ENCODE measurements at places on chromosomes 16 and 17. TPM values are rescaled to one million over a fixed set of nuclear protein-coding genes. Genes with fewer than 3 reads are reported as not detected.

GRCh38 chr17:74010903-74011302, 192.6 kb upstream of the RPL38 start:
- peaks cover 70% of the 10 kb centered on the region for H3K27me3 ChIP-seq
- no peak overlapping the region for H3K4me3 ChIP-seq
- no peak overlapping the region for H3K27ac ChIP-seq

- no peaks in the 10 kb centered on the region for H3K27me3 ChIP-seq
- no peak overlapping the region for H3K4me3 ChIP-seq
- no peak overlapping the region for H3K27ac ChIP-seq
- no peaks in the 10 kb centered on the region for H3K36me3 ChIP-seq
- DNase-seq, result peak; percentile 72
These were observed 2.6 kb downstream of the GPR179 start for GRCh38 chr17:38341035-38341721.

- no peak overlapping the region for H3K4me3 ChIP-seq
- peaks cover 98% of the 10 kb centered on the region for H3K36me3 ChIP-seq
- no peak for DNase-seq
- H3K27me3 ChIP-seq, result no peaks in the 10 kb centered on the region
These were observed 67.9 kb downstream of the ZZEF1 start for GRCh38 chr17:4074831-4075495.

DNA sequence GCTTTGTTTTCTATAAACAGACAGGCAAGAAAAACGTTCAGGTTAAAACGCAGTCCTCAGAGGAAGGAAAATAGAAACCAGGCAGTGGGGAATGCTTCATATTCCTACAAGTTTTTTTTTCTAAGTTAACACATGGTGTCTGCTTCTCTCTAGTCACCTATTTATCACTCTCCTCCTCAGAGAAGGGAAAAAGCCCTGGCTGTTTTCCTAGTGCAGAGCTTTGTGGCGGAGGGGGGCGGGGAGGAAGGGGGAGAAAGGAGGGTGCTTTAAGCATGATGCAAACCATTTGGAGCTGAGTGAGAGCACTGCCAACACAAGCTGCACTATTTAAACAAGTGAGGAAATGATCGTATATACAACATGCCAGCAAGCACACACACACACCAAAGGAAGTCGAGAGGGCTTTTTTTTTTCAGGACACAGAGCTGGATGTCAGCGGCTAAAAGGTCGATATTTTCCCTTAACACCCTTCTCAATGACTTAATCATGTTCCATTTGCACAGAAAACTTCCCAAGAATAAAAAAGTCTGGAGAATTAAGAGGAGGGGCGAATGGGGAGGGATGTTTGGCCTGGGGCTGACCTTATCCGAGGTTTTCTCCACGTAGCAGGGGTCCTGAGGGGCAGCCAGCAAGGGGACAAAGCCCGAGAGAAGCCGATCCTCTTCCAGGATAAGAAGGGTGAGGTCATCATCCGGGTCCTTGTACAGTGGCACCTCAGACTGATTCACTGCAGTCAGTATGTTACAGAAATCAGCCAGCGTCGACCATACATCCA, 117.4 kb downstream of the HIC1 start:
- H3K4me1 ChIP-seq, result peaks cover 77% of the 10 kb centered on the region
- H3K27ac ChIP-seq, result peak overlapping the region; percentile 52
- no peaks in the 10 kb centered on the region for H3K27me3 ChIP-seq
- H3K36me3 ChIP-seq, result peaks cover 26% of the 10 kb centered on the region
- peak overlapping the region; percentile 13 for H3K4me3 ChIP-seq

DNA sequence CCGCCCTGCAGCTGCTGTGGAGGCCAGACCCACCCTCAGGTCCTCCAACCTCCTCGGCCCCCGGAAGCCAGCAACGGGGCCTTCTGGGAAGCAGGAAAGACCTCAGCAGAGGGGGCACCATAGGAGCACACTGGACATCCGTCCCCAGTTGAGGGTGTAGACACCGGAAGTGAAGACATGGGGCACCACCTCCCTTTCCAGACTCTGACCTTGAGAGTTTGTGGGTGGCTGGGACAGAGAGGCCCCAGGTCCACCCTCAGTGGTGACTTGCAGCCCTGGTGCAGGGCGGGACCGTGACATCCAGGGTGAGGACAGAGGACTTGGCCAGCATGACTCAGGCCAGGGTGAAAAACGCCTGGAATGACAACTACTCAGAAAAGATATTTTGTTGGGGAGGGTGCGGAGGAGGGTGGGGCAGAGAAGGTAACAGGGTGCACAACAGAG, 19.9 kb downstream of the CEP295NL start:
- DNase-seq, result peak; percentile 75
- peak overlapping the region; percentile 14 for H3K4me3 ChIP-seq
- H3K36me3 ChIP-seq, result no peaks in the 10 kb centered on the region

- no peak for DNase-seq
- H3K27ac ChIP-seq, result no peak overlapping the region
- peaks cover 20% of the 10 kb centered on the region for H3K4me1 ChIP-seq
- no peaks in the 10 kb centered on the region for H3K27me3 ChIP-seq
These were observed 23.5 kb upstream of the NXPH3 start for GRCh38 chr17:49552070-49552751.

DNA sequence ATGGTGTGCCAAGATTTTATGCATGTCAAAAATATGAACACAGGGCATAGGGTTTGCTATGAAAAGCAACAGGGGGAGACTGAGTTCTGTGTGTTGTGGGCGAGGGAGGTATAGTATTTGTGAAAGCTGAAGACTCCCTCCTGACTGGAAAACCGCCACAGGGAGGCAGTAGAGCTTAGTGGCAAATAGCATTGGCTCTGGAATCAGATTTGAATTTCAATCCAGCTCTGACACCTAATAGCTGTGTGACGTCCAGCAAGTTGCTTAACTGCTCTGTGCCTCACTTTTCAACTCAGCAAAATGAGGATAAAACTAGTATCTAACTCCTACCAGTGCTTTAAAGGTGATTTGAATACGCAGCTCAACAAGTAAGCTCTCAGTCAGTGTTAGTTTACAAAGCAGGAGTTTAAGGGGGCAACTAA, 22.0 kb downstream of the KPNA2 start:
- H3K27me3 ChIP-seq, result no peaks in the 10 kb centered on the region
- no peak overlapping the region for H3K27ac ChIP-seq
- no peak for DNase-seq

DNA sequence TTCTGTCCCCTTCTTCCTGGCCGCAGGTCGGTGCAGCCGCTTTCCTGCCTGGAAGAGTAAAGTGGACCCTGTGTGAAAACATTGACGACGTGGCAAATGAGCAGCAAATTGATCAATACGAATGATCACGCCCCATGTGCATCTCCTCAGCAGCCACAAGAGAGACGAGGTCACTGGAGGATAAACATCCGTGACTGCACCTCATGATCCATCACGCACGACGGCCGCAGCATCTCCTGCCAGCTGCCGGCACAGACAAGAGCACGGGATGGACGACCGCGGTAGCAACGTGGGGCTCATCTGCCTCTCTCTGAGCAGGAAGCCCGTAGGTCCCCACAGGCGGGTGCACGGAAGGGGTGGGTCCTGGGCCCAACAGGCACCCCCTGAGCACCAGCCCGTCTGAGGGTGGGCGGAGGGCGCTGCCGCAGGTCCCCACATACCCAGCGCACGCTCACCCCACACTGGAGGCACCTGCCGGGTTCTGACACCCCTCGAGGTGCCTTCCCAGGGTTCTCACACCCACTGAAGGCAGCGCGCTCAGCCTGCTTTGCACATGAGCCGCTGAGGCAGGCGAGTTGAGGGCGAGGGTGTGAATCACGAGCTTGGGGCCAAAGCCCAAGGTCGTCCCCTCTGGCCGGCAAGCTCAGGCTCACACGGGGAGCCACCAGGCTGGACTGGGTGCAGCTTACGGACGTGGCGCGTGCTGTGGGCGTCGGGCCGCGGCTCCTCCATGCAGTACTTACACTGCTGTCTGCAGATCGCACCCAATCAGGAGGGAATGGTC, 12.3 kb upstream of the CDH15 start:
- H3K27me3 ChIP-seq, result no peaks in the 10 kb centered on the region
- peaks cover 30% of the 10 kb centered on the region for H3K4me1 ChIP-seq
- no peak overlapping the region for H3K27ac ChIP-seq
- no peaks in the 10 kb centered on the region for H3K36me3 ChIP-seq
- no peak overlapping the region for H3K4me3 ChIP-seq

- no peak overlapping the region for H3K4me3 ChIP-seq
- DNase-seq, result no peak
- no peaks in the 10 kb centered on the region for H3K36me3 ChIP-seq
- H3K27me3 ChIP-seq, result no peaks in the 10 kb centered on the region
- no peaks in the 10 kb centered on the region for H3K4me1 ChIP-seq
These were observed 185.5 kb downstream of the WWOX start for GRCh38 chr16:78284957-78285434.

DNA sequence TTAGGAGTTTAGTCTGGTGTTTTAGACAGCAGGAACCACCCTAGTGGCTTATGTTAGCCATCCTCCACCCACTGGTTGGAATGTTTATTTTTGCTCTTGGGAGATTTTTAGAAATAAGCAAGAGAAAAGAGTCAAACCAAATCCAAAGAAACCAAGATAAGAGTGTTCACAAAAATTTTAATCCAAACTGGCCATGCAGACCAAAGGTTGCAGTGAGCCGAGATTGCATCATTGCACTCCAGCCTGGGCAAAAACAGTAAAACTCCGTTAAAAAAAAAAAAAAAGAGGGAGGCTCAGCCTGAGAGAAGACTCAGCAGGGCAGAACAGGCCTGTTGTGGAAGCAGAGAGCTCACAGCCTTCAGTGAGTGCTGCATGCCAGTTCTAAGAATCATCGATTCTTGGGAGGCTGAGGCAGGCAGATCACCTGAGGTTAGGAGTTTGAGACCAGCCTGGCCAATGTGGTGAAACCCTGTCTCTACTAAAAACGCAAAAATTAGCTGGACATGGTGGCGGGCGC, 12.2 kb upstream of the C16orf54 start:
- H3K27me3 ChIP-seq, result peaks cover 3% of the 10 kb centered on the region
- no peaks in the 10 kb centered on the region for H3K4me1 ChIP-seq
- no peak overlapping the region for H3K4me3 ChIP-seq
- no peak overlapping the region for H3K27ac ChIP-seq
- H3K36me3 ChIP-seq, result no peaks in the 10 kb centered on the region
- DNase-seq, result no peak

DNA sequence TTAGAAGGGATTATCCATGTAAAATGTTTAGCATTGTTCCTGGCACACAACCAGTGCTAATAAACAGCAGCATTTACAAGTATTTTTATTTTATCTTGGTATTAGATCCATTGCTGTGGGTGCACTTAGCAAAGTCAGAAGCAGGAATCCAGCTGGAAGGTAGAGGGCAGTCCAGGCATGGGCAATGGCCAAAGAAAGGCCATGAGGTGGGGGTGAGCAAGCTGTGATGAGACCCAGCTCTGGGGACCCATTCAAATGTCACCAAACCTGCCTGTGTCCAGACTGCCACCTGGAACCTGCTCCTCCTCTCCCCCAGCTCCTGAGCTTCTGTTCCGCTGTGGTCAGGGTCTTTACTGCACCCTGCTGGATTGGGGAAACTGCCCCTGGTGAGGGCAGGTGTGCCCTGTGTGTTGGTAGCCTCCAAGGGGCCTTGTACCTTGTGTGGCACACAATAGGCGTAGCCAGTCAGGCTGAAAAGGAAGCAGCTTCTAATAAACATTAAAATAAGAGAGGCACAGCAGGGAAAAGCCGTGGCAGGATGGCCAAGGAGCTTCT, 118.0 kb upstream of the CRHR1 start:
- no peak overlapping the region for H3K4me3 ChIP-seq
- H3K36me3 ChIP-seq, result no peaks in the 10 kb centered on the region
- no peak for DNase-seq
- no peaks in the 10 kb centered on the region for H3K27me3 ChIP-seq
- H3K27ac ChIP-seq, result no peak overlapping the region

- no peak overlapping the region for H3K4me3 ChIP-seq
- H3K36me3 ChIP-seq, result no peaks in the 10 kb centered on the region
- peaks cover 6% of the 10 kb centered on the region for H3K4me1 ChIP-seq
These were observed 14.4 kb downstream of the SDR42E1 start for GRCh38 chr16:81996664-81997509.

DNA sequence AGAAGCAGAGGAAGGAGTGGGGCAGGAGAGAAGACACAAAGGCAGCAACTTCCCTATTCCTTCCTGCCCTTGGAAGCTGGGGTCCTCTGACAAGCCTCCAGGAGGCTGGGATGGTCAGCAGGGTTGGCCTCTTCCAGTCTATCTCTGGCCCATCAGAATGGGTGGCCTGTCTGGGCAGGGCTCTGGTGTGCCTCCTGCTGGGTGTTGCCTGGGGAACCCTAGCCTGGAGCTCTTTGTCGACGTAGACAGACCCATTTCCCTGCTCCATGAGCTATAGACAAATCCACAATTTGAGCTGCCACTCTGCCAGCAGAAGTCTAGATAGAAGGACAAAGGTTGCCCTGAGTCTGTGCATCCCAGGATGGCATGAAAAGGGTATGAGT, 11.4 kb downstream of the IGFBP4 start:
- H3K4me3 ChIP-seq, result no peak overlapping the region
- DNase-seq, result no peak
- H3K36me3 ChIP-seq, result peaks cover 77% of the 10 kb centered on the region
- no peak overlapping the region for H3K27ac ChIP-seq

DNA sequence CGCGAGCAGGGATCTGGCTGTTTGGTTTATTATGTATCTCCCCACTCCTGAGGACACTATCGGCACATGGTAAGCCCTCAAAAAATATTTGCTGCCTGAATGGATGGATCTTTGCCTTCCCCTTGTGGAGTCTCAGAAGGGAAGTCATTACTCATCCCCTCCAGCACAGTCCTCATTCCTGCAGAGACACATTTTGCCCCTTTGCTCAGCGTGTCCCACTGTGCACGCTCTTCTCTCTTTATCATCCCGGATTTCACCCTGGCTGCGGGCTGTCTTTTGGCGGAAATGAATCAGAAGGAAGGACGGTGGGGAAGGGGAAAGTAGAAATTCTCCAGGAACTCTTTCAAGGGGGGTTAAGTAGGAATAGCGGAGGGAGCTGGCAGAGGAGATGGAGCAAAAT, 125.2 kb upstream of the CDC42EP4 start:
- DNase-seq, result no peak
- no peaks in the 10 kb centered on the region for H3K36me3 ChIP-seq
- H3K27ac ChIP-seq, result no peak overlapping the region

- H3K36me3 ChIP-seq, result no peaks in the 10 kb centered on the region
- H3K27me3 ChIP-seq, result peaks cover 37% of the 10 kb centered on the region
These were observed 250.3 kb downstream of the FOXL1 start for GRCh38 chr16:86828653-86829052.

- no peak for DNase-seq
- H3K4me1 ChIP-seq, result peaks cover 4% of the 10 kb centered on the region
- H3K36me3 ChIP-seq, result no peaks in the 10 kb centered on the region
These were observed at the start of gene ITGAX for GRCh38 chr16:31354394-31355291. ITGAX (plus strand) TSS chr16:31355176; CDS start chr16:31355255, 79 bp downstream.

- H3K36me3 ChIP-seq, result no peaks in the 10 kb centered on the region
- no peaks in the 10 kb centered on the region for H3K27me3 ChIP-seq
- DNase-seq, result peak; percentile 43
- H3K4me1 ChIP-seq, result peaks cover 17% of the 10 kb centered on the region
These were observed 185.1 kb downstream of the CDK5R1 start for GRCh38 chr17:32671896-32672295.

GRCh38 chr16:59220011-59220410, 485.9 kb upstream of the GOT2 start:
- DNase-seq, result no peak
- H3K4me3 ChIP-seq, result no peak overlapping the region
- H3K36me3 ChIP-seq, result no peaks in the 10 kb centered on the region
- H3K27me3 ChIP-seq, result no peaks in the 10 kb centered on the region

GPR139 gene
- not detected for total RNA-seq

C16orf46 gene
- total RNA-seq, result 0.24 TPM

GAS2L2 gene
- total RNA-seq, result 0.14 TPM

MYH2 gene
- not detected for total RNA-seq

GLP2R gene
- total RNA-seq, result 0.38 TPM

ADAP2 gene
- 3.8 TPM for total RNA-seq

NPIPB2 gene
- 3.6 TPM for total RNA-seq
